ENCODE measurements at places on chromosomes 12 and 14.

GRCh38 chr14:103223818-103224352 is 100.6 kb downstream of the TNFAIP2 start:
- no peak for DNase-seq

DNA sequence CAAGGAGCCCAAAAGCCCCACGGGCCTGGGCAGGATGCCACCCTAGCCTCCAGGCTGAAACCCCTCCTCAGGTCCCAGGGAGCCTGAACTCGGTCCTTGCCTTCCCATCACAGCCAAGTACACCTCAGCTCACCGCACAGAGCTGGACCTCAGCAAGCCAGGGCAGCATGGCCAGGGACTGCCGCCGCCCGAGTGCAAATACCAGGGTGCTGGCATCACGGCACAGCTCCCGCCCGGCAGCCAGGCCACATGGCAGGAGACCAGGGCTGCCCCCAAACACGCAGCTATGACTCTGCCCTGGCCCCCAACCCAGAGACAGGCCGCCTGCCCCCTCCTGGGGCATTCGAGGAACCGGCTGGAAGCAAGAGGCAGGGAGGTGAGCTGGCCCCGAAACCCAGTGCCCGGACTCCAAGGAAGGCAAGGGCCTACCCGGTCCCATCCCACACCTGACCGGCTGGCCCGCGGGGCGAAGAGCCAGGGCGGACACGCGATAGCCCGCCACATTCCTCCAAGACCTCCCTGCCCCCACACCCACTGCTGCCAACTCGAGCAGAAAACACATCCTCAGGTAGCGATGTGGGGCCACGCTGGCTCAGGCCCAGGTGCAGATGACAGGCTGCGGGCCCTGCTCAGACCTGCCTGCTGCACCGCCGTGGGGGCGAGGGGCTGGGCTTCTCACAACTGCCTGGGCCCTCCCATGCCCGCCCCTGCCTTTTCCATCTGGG is 2.7 kb downstream of the JAG2 start:
- DNase-seq = no peak

DNA sequence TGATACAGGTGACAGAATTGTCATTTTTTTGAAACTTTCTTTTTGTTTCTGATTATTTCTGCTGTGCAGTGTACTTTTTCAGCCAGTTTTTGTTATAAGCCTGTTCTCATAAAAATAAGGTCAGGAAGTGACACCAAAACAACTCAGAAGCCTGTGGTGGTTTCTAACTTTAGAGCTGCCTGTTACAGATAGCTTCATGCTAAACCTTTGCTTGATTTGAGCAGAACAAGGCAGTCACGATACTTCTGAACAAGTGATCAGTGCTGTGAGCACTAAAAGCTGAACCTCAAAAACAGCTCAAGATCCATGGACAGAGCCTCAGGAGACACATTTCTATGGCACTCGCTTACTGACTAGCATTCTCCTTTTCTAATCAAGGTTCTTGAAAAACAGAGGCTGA is 82.0 kb downstream of the PRKCH start:
- DNase-seq = no peak

- no peak for DNase-seq
These were observed 17.0 kb upstream of the NUBPL start for GRCh38 chr14:31543969-31544799.

DNA sequence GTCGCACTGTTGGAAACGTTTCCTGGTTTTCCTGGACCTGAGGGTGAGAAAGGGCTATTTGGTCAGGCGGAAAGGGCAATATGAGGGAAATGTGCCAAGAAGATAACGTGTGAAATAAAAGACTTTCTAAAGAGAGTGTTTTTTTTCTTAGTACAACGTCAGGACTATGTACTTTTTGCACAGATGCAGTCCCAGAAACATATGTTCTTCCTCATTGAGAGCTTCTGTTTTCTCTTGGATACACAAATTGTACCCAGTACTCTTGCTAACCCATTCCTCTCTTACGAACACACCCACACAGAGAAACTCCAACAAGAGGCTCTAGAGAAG is 669 bp upstream of the PKP2 start:
- no peak for DNase-seq

GRCh38 chr14:80981156-80981555 is 25.7 kb downstream of the TSHR start:
- no peak for DNase-seq

Measured in left renal cortex interstitium (tissue), 4 donors.